ENCODE measurements at places on chromosomes 2 and 18.

GRCh38 chr2:39663187-39663930 is 2.4 kb upstream of the TMEM178A start:
- DNase-seq = no peak

GRCh38 chr2:219511547-219512325 is 2.5 kb upstream of the ASIC4 start:
- DNase-seq = no peak

DNA sequence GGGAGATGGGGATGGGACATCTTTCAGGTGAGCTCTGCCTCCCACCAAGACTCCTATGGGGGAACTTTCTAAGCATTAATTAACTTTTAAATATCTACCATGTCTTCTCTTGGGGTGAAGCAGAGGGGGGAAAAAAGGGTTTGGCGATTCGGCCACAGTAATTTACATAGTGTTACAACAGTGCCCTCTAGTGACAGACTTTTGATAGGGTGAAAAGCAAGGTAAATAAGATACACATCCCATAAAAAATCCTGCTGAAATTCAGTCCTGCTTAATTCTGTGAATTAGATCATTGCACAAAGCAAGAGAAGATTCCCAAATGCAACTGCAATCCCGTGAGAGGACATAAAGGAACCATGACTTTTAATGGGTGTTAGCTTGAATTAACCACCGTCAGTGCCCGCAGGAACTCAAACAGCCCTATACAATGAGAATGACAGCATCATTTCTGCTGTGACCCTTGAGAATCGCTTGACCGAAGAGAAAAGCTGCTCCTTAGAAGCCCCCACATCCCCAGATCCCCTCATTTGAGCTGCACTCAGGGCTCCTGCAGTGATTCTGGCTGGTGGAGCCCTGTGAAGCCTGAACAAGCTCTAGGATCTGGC is 32.8 kb downstream of the FAM124B start:
- peak; percentile 65 for DNase-seq

- DNase-seq = no peak
Measured at GRCh38 chr18:36771245-36771644, 57.6 kb downstream of the TPGS2 start.

DNA sequence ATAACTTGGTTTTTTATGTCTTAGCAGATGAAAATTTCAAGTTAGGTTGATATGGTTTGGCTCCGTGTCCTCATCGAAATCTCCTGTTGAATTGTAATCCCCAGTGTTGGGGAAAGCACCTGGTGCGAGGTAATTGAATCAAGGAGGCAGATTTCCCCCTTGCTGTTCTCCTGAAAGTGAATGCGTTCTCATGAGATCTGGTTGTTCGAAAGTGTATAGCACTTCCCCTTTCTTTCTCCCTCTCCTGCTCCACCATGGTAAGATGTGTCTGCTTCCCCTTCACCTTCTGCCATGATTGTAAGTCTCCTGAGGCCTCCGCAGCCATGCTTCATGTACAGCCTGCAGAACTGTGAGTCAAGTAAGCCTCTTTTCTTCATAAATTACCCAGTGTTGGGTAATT is 242.1 kb upstream of the TNP1 start:
- DNase-seq = no peak

DNA sequence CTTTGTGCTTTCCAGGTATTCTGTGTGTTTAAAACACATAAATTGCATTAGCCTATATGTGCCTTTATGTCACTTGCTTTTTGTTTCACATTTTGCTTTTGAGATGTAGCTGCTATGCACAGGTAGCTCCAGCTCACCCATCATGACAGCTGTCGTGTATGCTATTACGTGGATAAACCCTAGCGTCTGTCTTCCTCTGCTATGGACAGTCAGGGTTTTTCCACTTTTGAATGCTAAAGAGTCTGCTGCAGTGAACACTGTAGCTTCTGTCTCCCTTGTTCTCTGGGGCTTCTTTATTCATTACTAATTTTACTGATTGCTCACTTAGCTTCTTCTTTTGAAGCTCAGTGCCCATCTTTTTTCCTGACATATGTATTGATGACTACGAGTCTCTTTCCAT is 24.7 kb upstream of the MBP start:
- DNase-seq = no peak

DNA sequence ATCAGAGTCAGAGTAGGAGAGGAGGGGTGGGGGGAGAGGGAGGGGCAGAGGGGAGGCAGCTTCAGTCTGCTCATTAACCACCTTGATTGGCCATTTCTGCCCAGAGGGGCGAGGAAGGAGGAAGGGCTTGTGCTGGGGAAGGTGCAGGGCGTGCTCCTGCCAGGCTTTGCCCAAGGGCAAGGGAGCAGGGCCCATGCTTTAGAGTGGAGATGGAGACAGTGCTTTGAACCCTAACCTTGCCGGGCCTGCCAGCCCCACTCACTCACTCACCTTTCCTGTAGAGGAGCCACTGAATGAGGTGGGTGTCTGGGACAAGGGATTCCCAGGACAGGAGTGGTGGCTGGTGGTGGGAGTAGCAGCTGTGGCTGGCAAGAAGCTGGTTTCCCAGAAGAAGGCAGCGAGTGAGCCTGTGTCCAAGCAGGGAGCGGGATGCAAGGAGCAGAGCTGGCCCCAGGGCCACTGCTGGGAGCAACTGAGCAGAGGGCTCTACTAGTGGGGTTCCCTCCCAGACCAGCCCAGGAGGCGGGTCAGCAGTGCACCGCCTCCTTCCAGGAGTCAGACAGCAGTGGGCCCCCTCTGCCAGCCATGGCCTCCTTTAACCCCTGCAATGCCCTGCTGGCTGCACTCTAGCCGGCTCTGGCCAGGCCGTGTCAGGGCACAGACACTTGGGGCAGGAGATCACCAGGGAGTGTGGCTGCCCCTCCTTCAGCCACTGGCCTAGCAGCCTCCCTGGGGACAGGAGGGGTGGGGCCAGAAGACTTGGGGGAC is 3.6 kb upstream of the RUFY4 start:
- DNase-seq = no peak

GRCh38 chr18:76494231-76495005 is 624 bp downstream of the ZNF516 start:
- DNase-seq = peak; percentile 25

DNA sequence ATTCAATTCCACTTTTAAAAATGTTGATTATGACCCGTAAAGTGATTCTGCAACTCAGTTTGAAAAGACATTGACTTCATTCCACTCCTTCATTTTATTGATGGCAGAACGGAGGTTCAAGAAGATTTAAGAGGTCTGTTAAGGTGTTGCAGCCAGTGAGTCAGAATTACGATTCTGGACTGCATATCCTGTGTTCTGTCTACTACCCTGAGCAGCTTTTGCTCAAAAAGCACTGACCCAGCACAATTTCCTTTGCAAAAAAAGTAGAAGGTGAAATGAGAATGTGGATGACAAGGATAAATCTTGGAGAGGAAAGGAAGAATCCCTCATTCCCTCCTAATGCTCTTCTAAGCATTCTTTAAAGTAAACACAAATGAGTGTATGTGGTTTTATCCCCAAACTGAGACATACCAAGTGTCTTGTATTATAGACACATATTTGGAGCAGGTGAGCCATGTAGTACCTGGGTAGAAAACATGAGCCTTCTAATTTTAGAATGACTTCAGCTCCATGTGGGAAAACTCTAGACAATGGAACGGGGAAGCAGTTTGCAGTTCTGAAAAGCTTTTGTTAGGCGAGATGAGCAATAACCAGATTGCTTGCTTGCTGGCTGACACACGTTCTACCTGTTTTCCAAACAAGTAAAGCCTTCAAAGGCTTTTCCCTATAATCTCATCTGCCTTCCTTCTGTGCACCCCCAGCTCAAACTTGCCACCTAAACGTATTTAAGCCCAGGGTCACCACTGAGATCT is 44.7 kb downstream of the TGFA start:
- no peak for DNase-seq

DNA sequence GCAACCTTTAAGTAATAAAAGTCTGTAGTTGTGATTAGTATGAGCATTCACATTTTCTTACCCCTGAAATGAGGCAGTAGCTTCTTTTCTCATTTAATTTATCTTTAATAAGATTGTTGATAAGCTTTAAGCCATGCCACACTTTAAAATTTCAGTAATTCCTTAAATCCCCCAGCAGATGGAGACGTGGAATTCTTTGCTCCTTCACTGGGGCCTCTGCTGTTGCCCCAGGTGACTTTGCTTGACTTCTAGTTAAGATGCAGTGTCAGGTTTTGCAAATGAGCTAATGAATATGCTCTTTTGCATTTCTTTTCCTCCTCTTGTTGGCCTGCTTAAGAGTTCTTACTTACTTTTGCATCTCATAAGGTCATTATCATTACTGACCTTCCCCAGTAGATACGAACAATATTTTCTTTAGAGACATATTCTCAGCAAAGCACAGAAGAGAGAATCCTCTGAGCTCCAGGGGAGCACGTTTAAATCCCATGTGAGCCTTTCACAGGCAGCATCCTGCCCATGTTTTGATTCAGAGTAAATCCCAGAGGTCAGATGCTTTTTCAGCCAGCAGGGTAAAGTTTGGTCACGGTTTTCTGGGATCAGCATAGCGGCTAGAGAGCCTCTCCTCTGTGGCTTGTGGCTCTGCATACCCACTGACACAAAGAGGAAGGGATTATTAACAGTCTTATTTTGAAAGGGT is 222.9 kb downstream of the PTPRM start:
- DNase-seq = no peak

GRCh38 chr2:124875627-124876244 is 850.6 kb downstream of the CNTNAP5 start:
- no peak for DNase-seq

Measured in suppressor macrophage treated with lipopolysaccharide for 4 hours (primary cell).